CD4-positive, alpha-beta T cell treated with Interleukin-6 at 100 ng/mL for 8 hours (primary cell): ENCODE measurements at places on chromosomes 5 and 9.

GRCh38 chr5:147445090-147445489 is 64.8 kb downstream of the DPYSL3 start:
- no peak for DNase-seq

DNA sequence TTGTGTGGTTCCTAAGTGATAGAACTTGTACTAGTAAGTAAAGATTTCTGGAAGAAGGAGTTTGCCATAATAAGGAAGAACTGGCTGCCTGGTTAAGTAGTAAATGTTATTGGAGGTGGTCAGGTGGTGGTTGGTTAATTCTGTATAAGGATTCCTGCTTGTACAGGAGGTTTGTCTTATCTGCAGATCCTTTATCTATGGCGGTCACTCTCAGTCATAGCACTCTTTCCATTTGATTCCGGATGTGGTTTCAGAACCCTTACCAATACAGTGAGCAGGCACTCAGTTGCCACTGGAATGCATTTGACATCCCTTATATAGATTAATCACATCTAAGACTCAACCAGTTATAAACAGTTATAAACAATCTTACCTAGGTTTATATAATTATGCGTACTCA is 50.3 kb downstream of the RAD50 start:
- no peak for DNase-seq

DNA sequence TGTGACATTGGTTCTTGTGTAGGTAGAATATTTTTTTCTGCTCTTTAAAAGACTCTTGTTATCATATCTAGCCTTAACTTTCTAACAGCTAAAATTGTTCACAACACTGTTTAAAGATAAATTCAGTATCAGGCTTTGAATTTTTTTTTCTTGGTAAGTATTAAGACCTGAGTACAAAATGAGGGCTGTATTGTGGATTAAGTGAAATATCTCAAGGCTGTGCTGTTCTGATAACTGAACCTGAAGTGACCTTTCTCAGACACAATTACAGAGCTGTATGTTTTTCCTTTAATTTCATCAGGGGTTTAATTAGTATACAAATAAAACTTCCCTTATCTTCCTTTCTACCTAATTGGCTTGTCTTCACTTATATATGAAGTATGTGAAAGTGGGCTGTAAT is 290.5 kb downstream of the CCDC171 start:
- no peak for DNase-seq

- DNase-seq: no peak
Observed at GRCh38 chr5:179141867-179142266, 81.7 kb downstream of the ZNF354C start.

DNA sequence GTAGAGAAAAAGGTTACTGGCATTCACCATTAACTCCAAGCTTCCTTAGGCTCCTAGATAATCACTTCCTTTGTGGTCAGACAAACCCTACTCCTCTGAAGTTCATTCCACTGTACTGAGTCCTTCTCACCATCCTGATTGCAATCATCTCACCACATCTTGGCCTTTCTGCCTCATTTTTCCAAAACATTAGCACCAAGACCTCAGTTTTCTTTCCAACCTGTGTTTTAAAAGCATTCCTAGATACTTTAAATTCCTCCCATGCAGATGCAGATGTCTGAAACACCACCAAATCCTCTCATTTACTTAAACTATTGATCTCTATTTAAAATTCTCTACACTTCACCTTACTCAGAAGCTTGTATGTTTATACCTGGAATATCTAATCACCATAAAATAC is 961.3 kb upstream of the CTNND2 start:
- DNase-seq: no peak

- no peak for DNase-seq
Observed at GRCh38 chr9:9847750-9848149, 765.1 kb downstream of the PTPRD start.

- DNase-seq: no peak
Observed at GRCh38 chr9:13481274-13481673, 201.8 kb upstream of the MPDZ start.
